ENCODE measurements at places on chromosomes 1 and 21.

DNA sequence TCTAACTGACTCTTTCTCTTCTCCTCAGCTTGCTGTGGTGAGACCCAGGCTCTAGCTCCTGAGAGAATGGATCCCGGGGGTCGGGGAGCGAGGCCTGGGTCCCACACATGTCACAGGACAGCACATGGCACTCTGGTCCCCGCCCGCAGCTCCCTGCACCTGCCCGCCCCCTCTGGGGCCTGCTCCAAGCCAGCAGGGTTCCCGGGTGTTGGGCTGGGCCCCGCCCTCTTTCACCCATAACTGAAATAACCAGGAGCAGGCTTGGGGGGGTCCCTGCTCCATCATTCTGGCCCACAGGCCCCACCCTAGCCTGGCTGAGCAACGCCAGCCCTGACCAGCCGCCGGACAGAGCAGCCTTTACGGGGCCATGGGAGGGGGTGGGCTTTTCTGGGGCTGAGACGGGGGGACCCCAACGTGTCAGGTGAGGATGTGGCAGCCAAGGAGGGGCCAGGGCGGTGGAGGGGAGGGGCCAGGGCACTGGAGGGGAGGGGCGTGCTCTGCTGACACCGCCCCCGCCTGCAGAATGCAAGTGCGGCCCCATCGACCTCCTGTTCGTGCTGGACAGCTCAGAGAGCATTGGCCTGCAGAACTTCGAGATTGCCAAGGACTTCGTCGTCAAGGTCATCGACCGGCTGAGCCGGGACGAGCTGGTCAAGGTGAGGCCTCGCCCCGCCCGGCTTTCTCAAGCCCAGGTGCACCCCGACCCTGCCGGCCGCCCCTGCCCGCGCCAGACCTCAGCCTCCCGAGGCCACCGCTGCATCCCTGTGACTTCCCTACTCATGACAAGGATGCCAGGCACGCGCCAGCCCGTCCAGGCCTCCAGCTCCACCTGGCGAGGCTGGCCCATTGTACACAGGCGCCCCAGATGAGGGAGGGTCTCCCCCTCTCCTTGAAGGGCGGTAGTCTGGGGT, 19.4 kb downstream of the COL6A1 start:
- no peak for DNase-seq

DNA sequence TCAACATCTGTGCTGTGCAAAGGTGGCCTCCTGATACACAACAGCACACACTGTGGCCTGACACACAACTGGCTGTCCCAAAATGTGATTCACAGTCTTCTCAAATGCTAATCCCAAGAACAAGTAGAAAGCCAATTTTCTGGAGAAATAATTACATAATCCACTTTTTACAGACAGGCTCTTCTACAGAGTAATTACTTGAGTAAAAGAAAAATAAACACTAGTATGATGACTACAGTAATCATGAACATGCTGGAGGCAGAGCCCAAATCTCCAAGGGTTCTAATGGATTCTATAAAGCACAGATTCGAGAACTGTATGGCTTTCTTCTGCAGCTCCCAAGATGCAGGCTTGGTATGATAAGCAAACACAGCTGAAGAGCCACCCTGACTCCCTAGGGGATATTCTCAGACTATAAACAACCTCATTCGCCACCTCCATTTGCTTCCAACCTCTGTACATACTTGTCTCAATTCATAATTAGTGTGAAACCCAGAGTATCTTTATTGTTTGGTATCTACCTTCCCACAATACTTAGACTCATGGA, 81.9 kb downstream of the SIPA1L2 start:
- DNase-seq: no peak

DNA sequence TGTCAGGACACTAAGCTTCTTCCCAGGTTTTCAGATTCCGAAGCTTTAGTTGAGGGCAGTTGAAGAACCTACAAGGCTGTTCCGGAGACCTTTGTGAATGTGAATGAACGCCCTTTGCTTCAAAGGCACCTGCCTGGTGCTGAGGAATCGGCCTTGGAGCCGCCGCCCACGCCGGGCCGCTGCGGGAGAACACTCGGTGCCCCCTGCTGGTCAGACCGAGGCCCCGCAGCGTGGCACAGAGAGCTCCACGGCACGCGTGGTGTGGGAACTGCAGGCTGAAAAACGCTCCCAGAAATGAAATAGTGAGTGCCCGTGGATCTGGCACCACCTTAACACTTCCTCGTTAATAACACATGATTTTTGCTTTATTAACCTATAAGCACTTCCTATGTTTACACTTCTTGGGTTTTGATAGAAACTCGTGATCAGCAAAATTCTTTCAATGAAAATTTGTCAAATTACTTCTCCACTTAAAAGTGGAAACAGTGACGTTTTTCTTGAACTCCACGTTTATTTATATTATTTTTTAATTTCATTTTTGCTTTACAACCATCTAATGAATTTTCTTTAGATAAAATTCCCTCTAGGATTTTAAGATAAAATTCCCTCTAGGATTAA, 460.6 kb downstream of the DSCAM start:
- no peak for DNase-seq

GRCh38 chr1:147567594-147568381, 26.5 kb downstream of the BCL9 start:
- DNase-seq: no peak

DNA sequence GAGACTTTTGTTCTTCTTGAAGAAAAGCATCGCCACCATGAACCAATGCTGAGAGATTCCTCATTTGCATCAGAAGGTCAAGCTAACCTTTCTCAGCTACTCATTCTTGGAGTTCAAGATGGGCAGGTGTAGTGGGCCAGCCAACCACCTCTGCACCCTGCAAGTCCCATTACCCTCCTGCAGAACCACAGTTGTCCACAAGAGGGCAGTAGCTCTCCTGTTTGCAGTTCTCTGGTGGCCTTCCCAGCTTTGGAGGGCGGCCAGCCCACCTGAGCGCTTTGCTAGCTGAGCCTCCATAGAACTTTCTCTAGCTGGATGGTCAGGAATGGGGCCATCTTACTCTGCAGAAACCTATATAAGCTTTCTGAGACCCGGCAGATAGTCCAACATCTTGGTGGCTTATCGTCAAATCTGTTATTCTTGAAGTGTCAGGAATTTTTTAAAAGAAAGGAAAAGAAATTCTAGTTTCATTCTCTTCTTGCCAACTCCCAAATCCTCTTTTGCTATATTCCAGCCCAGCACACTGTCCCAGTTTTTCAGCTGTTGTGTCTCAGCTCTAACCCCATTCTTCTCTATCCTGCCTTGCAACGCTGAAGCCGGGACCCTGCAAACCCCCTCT, 11.0 kb upstream of the LMX1A start:
- peak; percentile 51 for DNase-seq

DNA sequence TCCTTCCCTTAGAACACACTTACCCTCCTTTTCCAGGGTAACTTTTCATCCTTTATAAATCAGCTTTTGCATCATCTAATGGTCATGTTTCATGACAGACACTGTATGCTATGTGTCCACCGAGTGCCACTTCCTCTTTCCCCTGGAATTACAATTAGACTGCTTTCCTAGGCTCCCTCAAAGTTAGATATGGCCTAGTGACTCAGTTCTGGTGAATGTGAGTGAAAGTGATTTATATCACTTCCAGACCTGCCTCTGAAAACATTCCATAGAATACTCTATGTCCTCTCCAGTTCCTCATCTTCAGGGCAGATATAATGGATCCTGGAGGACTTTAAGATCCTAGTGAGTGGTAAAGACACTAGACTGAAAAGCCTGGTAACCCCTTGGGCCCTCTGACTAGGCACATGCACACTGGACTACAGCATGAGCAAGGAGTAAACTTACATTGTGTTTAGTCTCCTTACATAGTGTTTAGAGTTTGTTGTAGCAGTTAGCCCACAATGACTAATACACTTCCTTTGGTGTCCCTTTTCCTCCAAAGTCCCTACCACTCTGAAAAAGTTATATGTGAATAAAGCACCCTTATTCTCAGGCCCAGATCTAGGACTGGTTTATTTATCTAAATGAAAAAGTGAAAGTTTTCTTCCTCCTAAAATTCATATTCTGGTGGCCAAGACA, 59.3 kb downstream of the GPR88 start:
- no peak for DNase-seq

- no peak for DNase-seq
Measured at GRCh38 chr1:101993710-101994109, 3.0 kb downstream of the OLFM3 start.

DNA sequence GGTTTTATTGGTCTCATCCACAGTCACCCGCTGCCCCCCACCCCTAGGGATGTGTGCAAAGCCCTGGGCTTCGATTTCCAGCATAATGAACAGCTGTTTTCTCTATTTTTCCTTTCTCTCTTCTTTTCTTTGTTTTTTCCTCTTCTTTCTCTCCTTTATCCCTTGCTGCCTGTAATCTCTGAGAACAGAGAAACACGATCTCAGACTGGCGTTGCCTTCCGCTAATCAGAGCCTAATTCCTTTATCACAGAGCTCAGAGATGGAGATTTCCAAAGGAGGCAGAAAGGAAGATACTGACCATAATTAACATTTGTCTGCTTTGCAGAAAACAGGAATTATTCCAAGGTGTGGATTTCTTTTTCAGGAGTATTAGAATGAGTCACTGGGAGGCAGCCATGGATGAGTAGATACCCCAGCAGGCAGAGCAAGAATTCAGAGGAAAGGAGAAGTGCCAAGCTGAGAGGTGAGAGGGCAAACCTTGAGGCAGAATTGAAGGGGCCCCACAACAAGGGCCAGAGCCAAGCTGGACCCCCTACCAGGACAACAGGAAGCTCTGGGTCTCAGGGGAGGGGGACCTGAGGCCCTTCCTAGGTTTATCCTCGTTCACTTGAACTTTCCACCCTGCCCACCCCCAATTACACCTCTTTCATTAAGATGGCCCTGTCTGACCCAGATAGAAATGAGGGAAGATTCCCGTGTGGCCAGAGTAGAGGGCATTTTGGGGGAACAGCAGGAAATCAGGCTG, 33.3 kb downstream of the MATN1 start:
- DNase-seq: no peak

DNA sequence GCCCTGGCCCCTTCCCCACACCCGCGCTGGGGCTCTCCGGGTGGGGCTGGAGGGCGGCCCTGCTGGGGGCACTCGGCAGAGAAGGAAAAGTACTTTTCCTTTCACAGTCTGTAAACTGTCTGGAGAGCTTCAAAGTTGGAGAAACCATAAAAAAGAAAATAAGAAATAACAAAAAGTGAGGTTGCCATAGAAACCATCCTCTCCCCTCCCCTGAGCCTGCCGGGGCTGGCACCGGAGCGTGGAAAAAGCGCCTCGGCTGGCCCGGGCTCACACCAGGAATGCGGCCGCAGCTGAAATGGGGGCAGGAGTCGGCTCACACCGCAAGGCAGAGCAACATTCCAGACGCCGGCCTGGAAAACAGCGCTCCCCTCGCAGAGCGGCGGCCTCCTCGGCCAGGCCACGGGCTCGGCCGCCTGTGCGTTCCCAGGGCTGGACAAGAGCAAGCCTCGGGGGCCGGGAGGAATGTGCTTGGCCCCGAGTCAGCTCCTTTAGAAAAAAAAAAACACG, 69.2 kb downstream of the MORN1 start:
- no peak for DNase-seq

GRCh38 chr1:12019858-12020509, 686 bp downstream of the MIIP start:
- no peak for DNase-seq

- no peak for DNase-seq
Measured at GRCh38 chr1:47469390-47469759, 31.5 kb downstream of the FOXD2 start.

DNA sequence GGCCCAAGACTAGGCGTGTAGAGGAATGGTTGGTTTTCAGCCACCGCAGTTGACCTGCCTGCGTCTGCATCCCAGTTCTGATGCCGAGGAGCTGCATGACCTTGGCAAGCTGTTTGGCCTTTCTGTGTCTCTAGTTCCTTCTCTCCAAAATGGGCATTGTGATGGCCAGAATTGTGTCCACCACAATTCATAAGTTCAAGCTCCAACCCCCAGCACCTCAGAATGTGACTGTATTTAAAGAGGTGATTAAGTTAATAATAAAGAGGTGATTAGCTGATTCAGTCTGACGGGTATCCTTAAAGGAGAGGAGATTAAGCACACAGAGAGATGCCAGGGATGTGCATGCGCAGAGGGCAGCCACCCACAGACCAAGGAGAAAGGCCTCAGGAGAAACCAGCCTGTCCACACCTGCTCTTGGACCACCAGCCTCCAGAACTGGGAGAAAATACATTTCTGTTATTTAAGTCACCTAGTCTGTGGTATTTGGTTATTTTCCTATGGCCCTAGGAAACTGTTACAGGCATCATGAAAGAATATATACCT, 28.5 kb downstream of the MAB21L3 start:
- no peak for DNase-seq

- no peak for DNase-seq
Measured at GRCh38 chr1:58727364-58727763, 27.5 kb upstream of the MYSM1 start.

GRCh38 chr21:45487161-45487806, 55.0 kb downstream of the SLC19A1 start:
- no peak for DNase-seq

GRCh38 chr1:233269656-233270055, 25.9 kb downstream of the PCNX2 start:
- DNase-seq: no peak

DNA sequence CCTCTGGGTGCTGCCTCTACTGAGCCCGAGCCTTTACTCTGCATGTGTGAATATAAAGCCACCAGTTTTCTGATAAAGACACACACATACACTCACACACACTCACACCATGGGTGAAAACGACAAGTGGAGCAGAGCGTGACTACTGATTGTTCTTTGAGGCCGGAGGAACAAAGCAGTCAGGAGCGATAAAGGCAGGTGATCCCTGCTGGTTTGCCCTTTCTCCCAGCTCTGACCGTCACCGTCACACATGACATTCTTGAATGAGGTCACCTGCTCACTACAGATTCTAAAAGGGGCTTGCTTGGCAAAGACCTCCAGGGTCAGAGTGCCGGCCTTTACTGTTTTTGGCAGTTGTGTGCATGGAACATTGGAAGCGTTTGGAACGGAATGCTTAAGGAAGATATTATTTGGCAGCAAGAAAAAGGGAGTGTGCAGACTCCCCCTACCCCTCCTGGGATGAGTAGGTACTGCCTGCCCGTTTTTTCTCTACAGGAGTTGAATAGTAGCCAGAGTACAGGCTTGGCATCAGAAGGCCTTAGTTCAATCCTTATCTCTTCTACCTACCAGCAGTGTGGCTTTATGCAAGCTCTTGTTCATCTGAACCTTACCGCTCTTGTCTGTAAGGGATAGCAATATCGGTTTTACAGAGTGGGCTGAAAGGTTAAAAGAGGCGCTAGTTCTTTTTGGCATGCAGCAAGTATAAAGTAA, 79.7 kb downstream of the PBX1 start:
- DNase-seq: no peak

DNA sequence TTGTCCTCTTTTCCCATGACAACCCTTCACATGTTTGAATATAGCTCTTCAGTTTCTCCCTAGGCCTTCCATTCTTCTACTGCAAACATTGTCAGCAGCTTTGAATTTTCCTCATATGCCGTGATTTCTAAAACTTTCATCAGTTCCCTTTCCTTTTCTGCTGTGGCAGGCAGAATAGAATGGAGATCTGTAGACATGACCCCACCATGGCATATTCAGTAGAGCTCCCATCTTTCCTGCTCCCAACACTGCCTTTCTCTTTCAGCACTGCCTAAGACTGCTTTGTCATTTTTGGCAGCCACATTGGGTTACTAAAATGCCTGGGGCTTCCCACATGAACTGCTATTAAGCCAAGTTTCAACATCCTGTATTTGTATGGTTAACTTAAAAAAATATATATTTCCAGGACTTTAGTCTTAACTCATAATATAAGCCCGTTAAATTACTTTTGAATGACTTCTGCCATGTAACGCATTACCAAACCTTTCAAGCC, 60.9 kb downstream of the TBX19 start:
- DNase-seq: no peak

GRCh38 chr1:28966617-28967016, 52.2 kb downstream of the EPB41 start:
- no peak for DNase-seq

- no peak for DNase-seq
Measured at GRCh38 chr1:191558379-191558778, 599.9 kb upstream of the RGS18 start.
